Hematopoietic multipotent progenitor cell (in vitro differentiated cells): ENCODE measurements at places on chromosomes 11 and 22. TPM values are rescaled to one million over a fixed set of nuclear protein-coding genes. Genes with fewer than 3 reads are reported as not detected.

OR9Q1 gene
- under 0.01 TPM for total RNA-seq

TEX54 gene
- not detected for total RNA-seq

GRCh38 chr22:42399315-42400271 lies 32.6 kb downstream of the NFAM1 start:
- peak; percentile 41 for DNase-seq

CECR2 gene
- under 0.01 TPM for total RNA-seq

DNA sequence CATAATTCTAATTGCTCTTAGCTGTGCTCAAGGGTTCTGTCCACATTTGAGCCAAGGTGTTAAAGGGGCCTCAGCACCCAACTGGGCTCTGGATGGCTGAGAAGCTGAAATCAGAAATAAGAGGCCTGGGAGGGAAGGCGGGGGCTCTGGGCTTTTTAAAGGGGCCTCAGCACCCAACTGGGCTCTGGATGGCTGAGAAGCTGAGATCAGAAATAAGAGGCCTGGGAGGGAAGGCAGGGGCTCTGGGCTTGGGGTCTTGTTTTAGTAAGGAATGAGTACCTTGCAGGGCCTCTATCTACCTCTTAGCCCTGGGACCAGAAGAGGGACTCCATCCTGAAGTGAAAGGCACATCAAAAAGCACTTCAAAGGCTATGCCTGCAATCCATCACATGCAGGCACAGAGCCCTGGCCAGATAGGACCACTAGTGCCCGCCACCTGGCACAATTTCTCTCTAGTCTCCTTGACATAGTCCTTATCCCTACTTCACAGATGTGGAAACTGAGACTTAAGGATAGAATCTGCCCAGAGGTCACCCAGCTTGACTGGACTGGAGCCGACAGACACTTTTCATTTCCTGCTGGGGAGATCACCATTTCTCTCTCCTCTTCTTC lies 35.6 kb downstream of the DKK3 start:
- no peak for DNase-seq

- DNase-seq, result no peak
These were observed 1.7 kb upstream of the RTN4RL2 start for GRCh38 chr11:57458410-57459163.
